ENCODE measurements at places on chromosomes 6 and 20.
A peak's percentile ranks its signal among the peaks of the same experiment; 100 is the strongest.

DNA sequence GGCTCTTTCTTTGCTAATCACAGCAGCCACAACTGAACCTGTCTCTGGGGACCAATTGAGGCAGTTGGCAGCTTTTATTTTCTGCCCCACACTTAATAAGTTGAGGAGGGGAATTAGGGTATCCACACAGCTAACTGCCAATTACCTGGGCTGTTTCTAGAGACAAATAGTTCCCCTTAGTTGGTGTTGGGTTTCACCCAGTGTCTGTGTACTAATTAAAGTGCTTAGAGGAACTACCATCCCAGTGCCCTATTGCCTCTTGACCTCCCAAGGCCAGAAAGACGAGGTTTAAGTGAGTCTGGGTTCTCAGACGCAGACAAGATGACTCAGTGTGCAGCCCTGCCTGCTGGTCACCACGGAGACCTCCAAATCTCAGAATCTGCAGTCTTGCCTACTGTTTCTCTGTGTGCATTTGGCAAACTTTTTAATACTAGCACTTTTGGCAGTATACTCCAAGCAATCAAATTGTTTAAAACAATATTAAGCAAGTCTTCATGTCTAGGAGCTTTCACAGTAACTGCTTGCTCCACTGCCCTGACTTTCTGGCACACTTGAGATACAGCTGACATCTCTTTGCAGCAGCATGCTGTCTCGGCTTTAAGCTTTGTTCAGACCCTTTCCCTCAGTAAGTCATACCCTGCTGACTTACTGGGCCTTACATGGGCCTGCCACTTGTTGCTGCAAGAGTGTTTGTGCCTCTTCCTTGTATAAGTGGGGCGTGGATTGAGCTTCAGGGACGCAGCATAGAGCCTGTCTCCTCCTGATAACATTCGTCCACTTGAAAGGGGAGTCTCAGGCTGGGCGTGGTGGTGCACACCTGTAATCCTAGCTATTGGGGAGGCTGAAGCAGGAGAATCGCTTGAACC lies 31.9 kb downstream of the STK35 start:
- peak; percentile 88 for DNase-seq

- no peak for DNase-seq
Observed at GRCh38 chr20:10504608-10504993, 69.5 kb downstream of the SLX4IP start.

DNA sequence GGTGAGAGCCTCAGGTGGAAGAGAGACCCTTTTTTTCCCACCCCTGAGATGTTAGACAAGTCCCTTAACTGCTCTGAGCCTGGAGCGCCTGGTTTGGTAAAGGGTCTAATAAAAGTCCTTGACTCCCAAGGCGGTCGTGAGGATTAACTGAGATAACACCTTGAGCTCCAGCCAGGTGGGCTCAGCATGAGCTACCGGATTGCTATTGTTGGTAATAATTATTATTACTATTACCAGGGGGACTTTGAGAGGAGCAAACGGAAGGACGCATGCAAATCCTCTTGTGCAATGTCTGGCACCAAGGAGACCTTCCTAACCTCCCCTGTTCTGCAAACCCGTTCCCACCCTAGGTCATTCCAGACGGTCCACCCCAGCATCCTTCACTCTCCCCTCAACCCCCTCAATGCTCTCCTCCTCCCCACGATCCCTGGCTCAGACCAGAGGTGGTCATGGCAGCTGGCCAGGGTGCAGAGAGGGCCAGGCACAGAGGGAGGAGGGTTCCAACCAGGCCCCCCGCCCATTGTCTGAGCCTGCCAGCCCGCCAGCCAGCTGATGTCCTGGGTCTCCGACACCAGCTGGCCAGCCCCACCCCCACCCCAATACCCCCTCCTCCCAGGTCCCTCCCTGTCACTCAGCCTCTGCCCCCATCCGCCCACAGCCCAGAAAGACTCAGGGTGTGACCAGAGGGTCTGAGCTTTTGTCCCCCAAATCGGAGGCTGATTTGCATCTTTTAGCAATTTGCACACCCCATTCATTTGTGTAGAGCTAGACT lies 14.3 kb upstream of the CBFA2T2 start:
- DNase-seq: peak; percentile 97

DNA sequence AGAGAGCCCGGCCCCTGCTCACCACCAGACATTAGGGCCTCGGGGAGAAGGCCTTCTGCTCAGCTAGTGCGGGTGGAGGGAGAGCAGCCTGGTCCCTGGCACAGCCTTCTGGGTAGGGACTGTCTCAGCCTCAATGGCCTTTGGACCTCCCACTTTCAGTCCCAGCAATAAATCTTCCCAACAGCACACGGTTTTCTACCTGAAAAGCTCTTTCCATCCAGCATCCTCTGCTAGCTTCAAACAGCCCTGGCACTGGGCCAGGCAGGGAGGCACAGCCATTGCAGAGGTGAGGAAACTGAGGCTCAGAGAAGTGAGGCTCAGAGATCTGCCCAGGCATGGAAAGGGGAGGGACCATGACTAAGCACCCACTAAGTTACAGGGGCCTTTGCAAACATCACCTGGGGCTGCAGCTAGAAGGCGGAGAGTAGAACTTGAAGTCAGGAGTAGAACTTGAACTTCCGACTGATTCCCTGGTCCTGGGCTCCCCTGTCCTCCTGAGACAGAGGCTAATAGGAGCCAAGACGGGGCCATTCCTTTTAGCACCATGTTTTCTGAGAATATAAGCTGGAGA lies 43.9 kb upstream of the NOL4L start:
- peak; percentile 65 for DNase-seq

DNA sequence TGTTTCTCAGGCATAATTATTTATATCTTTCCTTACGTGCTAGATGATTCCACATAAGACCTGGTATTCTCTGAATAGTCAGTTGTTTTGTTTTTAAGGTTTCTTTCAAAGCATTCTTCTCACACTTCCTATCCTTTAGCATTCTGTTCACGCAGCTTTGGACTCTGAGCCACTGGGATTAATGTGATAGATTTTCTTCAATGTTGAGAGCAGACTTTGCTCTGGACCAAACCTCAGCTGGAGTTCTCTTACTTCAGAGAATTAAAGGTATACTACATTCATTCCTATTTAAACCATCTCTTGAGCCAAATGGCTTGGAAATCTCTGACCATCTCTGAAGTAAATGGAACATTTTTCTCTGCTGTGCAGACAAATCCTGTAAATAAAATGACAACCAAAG lies 70.7 kb upstream of the TRAF3IP2 start:
- DNase-seq: no peak

DNA sequence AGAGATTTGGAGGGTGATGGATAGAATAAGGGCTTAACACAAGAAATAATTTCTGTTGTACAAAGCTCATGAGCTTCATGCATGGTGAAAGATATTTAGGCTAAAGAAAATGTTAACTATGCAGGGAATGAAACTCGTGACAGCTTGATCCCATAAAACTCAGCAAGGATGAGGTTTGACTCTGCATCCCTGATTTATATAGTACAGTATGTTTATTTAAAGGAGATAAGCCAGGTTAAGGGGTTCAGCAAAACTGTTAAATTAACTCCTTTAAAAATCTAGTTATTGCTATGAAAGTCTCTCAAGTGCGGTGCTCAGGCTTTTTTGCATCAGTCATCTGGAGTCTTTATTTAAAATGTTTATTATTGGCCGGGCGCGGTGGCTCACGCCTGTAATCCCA lies 326.4 kb downstream of the LAMA2 start:
- DNase-seq: no peak

- DNase-seq: peak; percentile 71
Observed at GRCh38 chr6:26195924-26196845, 109.0 kb downstream of the HFE start.

DNA sequence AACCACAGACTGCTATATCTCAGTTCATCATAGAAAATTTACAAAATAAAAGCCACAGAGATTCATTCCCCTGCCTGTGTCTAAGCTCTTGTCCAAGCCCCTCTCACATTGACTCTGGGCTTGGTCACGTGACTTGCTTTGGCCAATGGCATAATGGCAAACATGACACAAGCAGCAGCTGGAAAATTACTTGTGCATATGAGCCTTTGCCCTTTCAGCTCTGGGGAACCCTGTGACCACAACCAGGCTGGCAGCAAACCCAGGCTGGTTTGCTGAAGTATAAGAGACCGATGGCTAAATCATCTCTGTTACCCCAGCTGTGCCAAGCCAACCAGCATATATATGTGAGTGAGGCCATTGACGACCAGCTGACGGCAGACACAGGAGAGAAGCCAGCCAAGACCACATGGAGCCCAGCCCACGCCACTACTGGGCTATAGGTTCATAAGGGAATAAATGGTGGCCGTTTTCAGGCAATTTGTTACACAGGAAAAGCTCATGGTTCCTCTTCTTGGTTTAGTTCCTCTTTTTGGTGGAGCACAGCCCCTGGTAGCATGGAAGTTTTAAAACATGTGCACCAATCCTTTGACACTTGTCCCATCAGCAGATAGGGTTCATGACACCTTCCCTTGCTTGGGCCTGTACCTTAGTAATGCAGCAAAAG lies 31.8 kb upstream of the RSPO4 start:
- no peak for DNase-seq

DNA sequence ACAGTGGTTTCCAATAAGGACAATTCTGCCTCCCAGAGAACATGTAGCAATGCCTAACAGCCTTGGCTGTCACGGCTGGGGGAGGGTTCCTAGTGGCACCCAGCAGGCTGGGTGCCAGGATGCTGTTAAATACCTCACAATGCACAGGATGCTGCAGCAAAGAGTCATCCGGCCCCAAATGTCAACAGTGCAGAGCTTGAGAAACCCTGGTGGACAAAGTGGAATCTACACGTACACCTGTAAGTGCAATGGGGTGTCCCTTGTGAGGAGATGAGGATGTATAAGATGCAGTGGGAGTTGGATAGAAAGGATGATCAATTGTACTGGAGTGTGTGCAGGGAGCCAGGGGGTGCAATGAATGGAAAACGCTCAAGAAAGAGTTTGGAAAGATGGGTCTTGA lies 142.4 kb downstream of the FNDC1 start:
- DNase-seq: peak; percentile 11

- no peak for DNase-seq
Observed at GRCh38 chr20:43830883-43831282, 83.8 kb upstream of the TOX2 start.

GRCh38 chr20:25277051-25277801 lies 29.3 kb downstream of the PYGB start:
- no peak for DNase-seq

- DNase-seq: no peak
Observed at GRCh38 chr20:45935416-45936046, 1.0 kb downstream of the PCIF1 start.

- DNase-seq: peak; percentile 63
Observed at GRCh38 chr6:153208706-153209105, 77.6 kb upstream of the RGS17 start.

GRCh38 chr6:98871057-98871456 lies 36.7 kb downstream of the POU3F2 start:
- DNase-seq: no peak

DNA sequence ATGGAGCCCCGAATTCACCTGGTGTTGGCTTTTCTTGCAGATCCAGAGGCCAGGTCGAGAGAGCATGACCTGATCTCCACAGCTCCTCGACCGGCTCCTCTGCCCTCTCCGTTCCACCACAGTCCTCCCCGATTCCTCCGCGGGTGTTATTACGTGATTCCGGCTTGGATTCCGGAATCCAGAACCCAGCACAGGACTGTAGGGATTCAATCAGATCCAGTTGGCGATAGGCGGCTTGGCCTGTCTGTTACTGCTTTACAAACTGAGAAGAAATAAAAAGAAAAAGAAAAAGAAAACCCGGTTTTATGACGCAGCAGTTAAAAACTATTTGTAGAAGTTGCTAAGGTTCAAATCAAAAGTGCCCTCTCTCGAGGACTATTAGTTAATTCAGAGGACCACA lies 222.7 kb downstream of the EYA2 start:
- no peak for DNase-seq

DNA sequence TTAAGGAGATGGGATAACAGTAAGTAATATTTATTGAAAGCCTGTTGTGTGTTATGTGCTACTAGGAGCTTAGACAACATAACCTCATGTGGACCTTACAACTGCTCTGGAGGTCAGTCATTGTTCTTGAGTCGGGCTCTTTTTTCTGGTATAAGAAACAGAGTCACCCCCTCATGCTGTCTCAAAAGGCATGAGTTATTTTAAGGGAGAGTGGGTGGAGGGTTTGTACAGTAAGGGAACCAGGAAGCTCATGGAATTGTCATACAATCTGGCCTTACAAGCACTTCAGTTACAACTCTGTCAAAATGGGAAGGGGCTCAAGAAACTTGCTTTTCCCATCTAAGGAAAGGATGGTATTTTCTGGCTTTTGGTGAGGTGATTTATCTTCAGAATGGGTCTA lies 16.5 kb upstream of the DSE start:
- DNase-seq: no peak

GRCh38 chr6:141244366-141244765 lies 888.4 kb upstream of the GJE1 start:
- DNase-seq: peak; percentile 58

- no peak for DNase-seq
Observed at GRCh38 chr20:56433221-56433879, 21.3 kb downstream of the CASS4 start.

All from NCI-H69 (cell line).